ENCODE measurements at places on chromosomes 16 and 17.

GRCh38 chr16:47198180-47198575, 54.4 kb upstream of the NETO2 start:
- DNase-seq, result no peak

GRCh38 chr17:40286473-40286872, 1.2 kb upstream of the CDC6 start:
- DNase-seq, result no peak

DNA sequence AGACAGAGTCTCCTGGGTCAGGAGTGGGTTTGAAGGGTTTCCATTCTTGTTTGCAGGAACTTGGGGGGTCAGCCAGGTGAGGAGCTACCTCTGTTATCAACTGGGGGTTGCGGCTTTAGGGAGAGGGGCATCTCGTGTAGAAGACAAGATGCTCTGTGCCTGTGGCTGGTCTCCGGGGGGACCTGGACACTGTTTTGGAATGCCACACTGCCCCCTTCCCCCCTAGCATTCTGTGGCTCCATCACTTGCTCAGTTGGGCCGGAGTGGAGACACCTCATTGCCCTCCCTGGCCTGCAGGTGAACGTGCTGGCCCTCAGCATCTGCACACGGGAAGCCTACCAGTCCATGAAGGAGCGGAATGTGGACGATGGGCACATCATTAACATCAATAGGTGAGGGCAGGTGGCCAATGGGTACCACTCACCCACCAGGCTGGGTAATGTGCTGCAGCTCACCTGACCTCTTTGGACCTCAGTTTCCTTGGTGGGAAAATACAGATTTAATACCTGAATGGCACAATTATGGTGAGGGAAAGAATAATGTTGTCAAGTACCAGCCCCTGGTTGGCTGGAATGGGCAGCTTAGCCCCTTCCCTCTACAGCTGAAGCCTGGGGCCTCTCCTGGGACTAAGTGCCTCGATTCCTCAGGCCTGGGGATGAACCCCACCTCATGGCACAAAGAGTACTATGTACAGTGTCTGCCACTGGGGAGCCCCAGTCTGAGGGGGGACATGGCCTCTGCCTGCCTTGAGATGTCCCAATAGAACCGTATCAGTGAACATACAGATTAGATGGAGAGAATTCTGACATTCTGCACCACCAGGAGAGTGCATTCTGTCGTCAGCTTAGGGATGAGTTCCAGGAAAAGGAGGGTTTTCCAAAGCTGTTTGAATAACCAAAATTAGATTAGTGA, 3.3 kb upstream of the MRM1 start:
- no peak for DNase-seq

DNA sequence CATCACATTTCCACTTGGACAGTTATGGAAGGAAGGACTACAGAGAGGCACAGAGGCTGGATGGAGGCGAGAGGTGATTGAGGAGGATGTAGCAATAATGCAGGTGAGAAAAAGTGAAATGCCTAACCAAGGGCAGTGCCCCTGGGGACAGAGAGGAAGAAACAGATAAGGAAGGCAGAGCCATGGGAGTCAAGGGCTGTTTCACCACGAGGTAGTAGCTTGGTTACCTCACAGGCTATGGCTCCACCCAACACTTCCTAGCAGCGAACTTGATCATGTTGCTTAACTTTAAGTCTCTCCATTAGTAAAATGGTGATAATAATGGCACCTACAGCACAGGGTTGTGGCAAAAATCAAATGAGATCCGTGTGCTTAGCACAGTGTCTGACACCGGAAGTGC, 83.9 kb downstream of the YPEL2 start:
- no peak for DNase-seq

DNA sequence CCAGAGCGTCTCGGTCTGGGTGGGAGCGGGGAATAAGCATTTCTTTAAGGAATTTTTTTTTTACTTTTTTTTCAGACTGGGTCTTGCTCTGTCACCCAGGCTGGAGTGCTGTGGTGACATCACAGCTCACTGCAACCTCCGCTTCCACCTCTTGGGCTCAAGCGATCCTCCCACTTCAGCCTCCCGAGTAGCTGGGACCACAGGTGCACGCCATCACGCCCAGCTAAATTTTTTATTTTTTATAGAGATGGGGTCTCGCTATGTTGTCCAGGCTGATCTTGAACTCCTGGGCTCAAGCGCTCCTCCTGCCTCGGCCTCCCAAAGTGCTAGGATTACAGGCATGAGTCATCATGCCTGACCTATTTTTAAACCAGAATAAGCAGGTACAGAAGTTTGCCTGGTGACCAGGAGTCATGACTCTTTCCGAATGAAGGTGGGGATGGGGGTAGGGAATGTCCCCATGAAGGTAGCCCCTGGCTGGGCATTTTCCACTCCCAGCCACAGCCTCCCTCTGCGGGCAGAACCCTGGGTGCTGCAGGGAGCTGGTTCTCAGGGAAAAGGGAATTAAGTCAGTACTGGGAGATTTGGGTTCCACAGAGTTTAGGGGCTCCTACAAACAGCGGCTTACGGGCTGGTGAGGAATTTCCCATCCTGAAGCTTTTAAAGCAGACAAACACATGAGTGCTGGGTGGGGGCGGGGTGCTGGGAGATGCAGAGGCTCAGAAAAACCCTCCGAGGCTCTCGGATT, 48.3 kb downstream of the TBC1D16 start:
- DNase-seq, result no peak

DNA sequence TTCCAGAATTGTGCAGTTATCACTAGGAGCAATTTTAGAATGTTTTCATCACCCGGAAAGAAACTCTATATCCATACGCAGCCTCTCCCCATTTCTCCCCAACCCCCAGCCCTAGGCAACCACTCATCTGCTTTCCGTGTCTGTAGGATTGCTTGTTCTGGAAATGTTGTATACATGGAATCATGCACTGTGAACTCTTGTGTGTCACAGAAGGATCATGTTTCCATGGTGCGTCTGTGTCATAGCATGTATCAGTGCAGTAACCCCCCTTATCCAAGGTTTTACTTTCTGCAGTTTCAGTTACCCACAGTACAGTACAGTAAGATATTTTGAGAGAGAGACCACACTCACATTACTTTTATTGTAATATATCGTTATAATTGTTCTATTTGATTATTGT, 299.4 kb downstream of the CPPED1 start:
- DNase-seq, result no peak

DNA sequence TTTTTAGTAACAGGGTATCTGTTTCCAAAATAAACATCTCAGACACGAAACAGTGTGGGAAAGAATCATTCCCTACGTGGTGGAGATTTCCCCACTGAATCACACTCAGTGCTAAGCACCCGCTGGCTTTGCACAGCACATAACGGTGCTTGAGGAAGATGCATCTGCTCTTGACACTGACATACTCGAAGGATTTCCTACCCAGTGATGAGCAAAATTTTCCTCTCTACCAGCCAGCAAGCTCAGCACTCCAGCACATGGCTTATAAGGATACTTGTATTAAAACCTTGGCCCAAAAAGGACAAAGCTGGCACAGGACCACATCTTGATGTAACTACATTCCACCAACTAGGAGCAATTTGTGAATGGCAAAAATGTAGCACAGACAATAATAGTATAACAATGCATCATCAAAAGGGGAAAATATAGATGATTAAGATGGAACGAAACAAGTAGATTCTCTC, 59.0 kb downstream of the ANKFY1 start:
- no peak for DNase-seq

- DNase-seq, result no peak
Observed at GRCh38 chr16:87123356-87124001, 193.7 kb downstream of the C16orf95 start.

GRCh38 chr17:59353106-59353854, 21.8 kb downstream of the YPEL2 start:
- peak; percentile 31 for DNase-seq
